Kidney epithelial cell (primary cell): ENCODE measurements at places on chromosomes 5 and 9. TPM values are rescaled to one million over a fixed set of nuclear protein-coding genes. Genes with fewer than 3 reads are reported as not detected.

OTULIN gene
- total RNA-seq: 12.0 and 14.7 TPM in 2 replicates

PCDH12 gene
- not detected in 2 replicates for total RNA-seq

SLC45A2 gene
- total RNA-seq: not detected in 2 replicates

ARHGEF37 gene
- 4.1 and 5.5 TPM in 2 replicates for total RNA-seq

CATSPER3 gene
- 0.13 TPM in 1 of 2 replicates, not detected in the other for total RNA-seq

CNTLN gene
- total RNA-seq: 3.8 and 4.1 TPM in 2 replicates

IFNB1 gene
- total RNA-seq: not detected in 2 replicates

LEAP2 gene
- 0.25 and 0.34 TPM in 2 replicates for total RNA-seq

LURAP1L gene
- total RNA-seq: 44.5 and 46.6 TPM in 2 replicates

HRCT1 gene
- 0.58 TPM in 1 of 2 replicates, not detected in the other for total RNA-seq

GRCh38 chr5:24401773-24402172 lies 243.0 kb downstream of the CDH10 start:
- peak; percentile 2 for DNase-seq

GRCh38 chr9:124442379-124442778 lies 7.9 kb upstream of the ADGRD2 start:
- DNase-seq: no peak

- DNase-seq: peak; percentile 43
These were observed 79.2 kb upstream of the IL7R start for GRCh38 chr5:35777358-35778087.

- no peak for DNase-seq
These were observed 89.6 kb downstream of the TAF11L14 start for GRCh38 chr5:17723876-17724275.

DNA sequence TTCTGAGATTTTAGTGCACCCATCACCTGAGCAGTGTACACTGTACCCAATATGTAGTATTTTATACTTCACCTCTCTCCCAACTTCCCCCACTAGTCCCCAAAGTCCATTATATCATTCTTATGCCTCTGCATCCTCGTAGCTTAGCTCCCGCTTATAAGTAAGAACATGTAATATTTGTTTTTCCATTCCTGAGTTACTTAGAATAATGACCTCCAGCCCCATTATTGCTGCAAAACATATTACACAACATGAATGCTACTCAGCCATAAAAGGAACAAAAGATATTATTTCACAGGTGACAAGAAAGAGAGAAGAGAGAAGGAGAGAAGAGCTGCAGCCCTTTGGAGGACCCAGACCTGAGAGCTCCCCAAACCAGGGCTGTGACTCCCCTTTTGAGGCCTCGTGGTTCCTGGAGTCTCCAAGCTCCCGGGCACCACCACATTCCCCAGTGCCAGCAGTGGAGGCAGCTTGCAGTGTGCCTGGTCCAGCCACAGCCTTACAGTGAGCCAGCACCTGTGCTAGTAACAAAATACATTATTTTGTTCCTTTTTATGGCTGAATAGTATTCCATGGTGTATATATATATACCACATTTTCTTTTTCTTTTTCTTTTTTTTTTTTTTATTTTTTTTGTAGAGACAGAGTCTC lies 194.5 kb upstream of the DAB2 start:
- DNase-seq: no peak

DNA sequence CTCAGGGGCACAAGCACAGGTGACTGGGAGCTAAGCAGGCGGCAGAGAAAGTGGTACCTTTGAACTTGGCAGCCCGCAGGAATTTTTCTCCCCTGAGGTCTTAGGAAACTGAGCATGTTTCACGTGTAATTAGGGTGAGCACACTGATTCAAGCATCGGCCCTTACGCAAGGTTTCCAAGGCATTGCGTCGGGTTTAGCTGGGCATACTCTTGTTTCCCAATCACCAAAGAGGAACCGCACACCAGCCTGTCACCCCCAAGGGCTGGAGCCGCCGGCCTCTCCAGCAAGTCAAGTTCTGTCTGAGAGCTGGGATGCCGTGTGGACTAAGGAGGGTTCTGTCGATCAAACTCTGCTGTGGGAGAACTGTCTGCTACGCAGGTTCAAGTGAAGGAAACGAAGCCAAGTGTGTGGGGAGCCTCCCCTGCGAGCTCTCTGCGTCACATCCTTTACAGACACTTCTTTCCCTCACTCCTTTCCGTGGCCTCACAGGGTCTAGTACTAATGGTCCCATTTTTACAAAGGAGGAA lies 53.0 kb downstream of the ERGIC1 start:
- peak; percentile 72 for DNase-seq

GRCh38 chr5:59416451-59416850 lies 477.1 kb downstream of the PDE4D start:
- no peak for DNase-seq

- DNase-seq: no peak
These were observed 31.7 kb upstream of the ZBTB43 start for GRCh38 chr9:126773004-126773607.

DNA sequence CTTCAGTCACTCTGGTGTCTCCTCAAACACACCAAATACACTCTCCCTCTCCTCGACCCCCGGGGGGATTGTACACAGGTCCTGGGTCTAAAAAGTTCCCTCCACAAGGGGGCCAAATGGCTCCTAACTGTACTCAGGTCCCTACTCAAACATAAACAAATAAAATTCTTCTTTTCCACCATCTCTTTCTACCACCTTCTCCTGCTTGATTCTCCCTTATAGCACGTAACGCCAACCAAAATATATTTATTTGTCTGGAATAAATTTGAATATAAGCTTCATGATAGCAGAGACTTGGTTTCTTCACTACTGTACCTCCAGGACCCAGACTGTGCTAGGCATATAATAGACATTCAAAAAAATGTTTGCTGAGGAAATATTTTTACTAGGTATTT lies 21.4 kb downstream of the ZNF608 start:
- no peak for DNase-seq

DNA sequence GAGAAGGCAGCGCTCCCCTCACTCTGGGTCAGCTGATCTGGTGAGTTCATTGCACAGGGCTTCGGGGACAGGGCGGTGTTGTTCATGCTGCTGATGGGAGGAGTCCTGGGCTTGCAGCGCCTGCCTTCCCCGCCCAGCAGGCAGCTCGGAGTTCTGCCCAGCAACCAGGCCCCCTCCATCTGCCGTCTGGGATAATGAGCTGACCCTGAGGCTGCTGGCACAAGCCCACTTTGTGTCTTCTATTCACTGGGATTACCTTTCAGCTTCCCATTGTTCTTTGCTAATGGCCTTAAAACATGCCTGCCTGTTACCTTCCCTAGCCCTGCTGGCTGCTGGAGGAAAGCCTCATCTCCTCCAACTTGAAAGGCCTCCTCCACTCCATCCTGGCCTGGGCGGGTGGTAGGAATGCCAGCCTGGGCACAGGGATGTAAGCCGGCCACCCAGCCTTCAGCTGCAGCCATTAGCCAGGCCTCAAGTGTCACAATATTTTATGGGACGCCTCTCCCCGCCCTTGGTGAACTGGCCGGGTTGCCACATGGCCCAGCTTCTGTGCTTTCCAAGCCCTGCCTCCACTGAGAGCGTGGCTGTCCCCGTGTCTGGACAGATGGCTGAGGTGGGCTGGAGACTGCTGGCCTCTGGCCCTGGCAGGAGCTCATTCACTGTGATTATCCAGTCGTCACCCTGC lies 70.4 kb downstream of the GADD45G start:
- no peak for DNase-seq

DNA sequence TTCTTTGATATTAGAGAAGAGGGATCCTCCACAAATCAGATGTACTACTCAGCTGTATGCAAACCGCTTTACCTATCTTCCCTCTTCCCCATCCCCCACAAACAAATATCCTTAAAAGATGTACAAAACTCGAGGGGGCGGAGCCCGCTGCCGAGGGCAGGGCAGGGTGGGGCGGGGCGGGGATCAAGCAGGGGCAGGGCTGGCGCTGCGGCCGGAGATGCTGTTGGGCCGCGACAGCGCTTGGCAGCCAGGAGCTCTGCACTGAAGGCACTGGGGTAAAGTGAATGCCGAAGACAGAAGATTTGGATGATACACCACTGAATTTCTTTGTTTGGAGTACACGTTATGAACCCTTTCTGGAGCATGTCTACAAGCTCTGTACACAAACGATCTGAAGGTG lies 474.8 kb downstream of the CDH10 start:
- no peak for DNase-seq

- no peak for DNase-seq
These were observed 14.3 kb downstream of the SYK start for GRCh38 chr9:90815944-90816357.

- DNase-seq: no peak
These were observed 194.0 kb downstream of the HTR1A start for GRCh38 chr5:63768221-63768620.

DNA sequence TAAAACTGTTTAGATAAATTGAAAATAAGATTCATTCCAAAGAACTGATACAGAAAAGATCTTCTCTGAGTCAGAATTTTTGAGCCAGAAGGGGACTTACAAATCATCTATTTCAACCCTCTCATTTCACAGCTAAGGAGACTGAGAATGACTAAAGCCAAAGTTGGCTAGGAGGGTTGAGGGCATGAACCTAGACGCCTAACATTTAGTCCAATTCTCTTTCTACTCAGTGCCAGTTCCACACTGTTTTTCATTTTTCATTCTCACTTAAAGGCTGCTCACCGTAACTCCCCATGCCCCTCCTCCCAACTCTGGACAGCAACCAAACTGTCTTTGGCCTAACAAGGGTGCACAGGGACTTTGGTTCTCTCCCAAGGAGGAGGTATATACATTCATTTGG lies 364.0 kb downstream of the NDUFS4 start:
- DNase-seq: no peak
